Glutamatergic neuron (in vitro differentiated cells): ENCODE measurements at places on chromosomes 7 and 10.

DNA sequence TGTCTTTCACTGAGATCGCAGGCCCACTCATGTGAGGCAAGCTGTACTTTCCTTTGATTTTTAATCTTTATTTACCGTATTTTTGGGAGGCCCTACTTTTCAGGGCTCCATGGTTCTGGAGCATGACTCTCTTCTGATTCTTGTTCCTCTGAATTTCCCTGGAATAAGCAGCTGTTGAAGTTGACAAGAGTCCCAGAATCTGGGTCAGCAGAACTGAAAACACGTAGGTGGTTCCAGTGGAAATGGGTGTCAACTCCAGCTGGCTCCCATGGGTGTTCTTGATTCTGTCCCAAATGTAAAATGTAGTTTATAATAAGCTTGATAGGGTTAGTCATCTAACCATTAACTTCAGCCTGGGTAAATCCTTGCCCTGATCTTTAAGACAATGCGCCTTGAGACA lies 409.4 kb downstream of the GATA3 start:
- DNase-seq: no peak

DNA sequence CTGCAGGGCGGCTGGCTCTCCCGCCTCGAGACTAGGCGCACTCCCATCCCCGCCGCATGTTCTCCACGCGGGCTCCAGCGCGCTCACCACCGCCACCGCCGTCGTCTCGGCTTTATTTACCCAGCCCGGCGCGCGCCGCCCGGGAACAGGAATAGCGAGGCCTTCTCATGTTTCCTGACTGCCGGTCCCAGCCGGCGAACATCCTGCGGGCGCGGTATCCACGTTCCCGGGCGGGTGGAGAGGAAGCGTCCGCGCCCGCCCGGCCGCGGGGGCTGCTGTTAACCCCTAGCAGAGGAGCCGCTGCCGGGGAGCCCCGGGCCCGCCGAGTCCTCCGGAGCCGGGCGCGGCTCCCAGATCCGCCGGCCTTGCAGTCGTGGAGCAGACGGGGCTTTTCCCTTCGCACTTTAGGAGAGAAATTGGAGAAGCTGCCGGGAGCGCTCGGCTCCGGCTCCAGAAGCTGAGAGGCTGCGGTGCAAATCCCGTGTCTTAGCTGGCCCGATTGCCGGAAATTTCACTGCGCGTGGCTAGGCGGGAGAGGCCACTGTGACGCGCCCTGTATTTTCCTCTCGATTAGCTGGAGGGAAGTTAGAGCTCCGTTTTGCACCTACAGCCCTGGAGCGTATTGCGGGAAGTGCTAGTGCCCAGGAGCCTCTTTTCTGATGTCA lies at the start of gene MKX:
Gene MKX, minus strand, starts transcription at position 88 of the 665 bp plus-strand sequence. CDS start 2,404 bp downstream, outside the sequence.
- DNase-seq: peak; percentile 93

- DNase-seq: peak; percentile 22
Observed at GRCh38 chr10:128125416-128125943, 743 bp downstream of the MKI67 start.

GRCh38 chr10:93126483-93127052 lies 52.9 kb downstream of the CYP26A1 start:
- no peak for DNase-seq

DNA sequence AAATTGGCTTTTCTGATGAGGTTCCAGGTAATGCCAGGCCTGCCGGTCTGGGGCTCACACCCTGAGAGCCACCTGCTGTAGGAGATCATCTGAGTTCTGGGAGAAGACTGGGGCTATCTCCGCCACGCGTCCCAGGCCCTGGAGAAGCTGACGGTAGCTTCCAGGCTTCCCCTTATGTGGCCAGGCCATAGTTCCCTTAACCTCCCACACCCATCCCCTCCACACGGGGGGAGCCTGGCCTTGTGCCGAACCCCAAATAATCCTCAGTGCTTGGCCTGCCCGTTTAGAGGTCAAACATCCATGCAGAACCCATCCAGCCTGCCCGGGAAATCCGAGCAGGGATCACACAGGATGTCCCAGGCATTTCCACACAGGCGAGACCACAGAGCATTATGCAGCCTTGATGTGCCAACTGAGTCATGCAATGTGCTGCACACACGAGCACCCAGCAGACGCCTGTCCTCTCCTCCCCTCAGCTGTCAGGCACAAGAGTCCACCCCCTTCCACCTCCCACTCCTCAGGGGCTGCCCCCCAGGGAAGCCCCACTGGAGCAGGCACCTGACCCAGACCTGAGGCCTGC lies 176.2 kb downstream of the PRKAG2 start:
- no peak for DNase-seq

- no peak for DNase-seq
Observed at GRCh38 chr10:16381083-16381482, 55.7 kb upstream of the PTER start.

DNA sequence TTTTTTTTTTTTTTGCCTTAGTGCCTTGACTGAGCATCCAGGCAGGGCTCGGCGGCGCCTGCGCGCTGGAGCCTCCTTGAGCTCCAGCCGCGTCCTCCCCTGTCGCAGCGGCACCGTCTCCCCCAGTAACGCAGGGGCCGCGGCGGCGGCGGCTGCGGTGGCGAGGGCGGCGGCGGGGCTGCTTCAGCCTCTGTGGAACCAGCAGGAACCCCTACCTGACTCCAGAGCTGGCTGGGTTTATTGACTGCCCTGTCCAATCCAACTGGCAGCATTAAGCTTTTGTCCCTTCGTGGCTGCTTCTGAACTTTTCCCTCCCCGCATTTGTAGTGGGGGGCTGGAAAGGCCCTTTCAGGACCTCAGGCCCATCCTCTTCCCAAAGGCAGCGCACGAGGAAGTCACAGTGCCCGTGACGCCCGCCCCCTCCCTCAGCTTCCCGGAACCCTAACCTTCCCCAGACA lies at the start of gene GPR85:
Gene GPR85, minus strand, starts transcription at position 397 of the 458 bp plus-strand sequence. CDS start 2,106 bp downstream, outside the sequence.
- DNase-seq: peak; percentile 80

GRCh38 chr10:58918887-58919286 lies 257.6 kb upstream of the PHYHIPL start:
- DNase-seq: no peak

- no peak for DNase-seq
Observed at GRCh38 chr7:73556208-73557107, 1.0 kb downstream of the BCL7B start.

DNA sequence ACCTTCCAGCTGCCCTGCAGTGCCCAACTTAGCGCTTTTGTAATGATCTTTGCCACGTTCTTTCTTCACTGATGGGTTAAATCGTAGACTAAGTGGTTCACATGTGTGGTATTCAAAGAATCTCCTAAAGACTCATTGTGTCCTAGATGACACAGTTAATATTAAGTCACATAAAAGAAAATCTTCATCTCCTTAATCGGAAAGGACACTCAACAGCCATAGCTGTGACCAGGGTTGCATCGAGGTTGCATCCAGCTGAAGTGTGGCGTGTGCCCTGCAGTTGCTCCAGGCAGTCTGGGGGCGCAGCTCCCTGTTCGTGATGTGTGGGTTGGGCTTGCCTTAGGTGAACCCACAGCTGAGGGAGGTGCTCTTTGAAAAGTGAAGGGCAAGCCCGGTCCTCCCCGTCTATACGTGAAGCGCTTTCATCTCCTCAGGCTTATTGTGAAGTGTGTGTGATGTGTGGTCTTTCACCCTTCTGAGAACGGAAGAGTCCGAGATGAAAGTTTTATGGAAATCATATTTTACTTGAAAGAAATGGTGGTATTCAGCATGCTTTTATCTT lies 122.7 kb downstream of the TRRAP start:
- DNase-seq: no peak

- DNase-seq: no peak
Observed at GRCh38 chr7:1666317-1666822, 3.7 kb upstream of the ELFN1 start.

GRCh38 chr7:41002741-41003610 lies 699.9 kb downstream of the INHBA start:
- peak; percentile 77 for DNase-seq

DNA sequence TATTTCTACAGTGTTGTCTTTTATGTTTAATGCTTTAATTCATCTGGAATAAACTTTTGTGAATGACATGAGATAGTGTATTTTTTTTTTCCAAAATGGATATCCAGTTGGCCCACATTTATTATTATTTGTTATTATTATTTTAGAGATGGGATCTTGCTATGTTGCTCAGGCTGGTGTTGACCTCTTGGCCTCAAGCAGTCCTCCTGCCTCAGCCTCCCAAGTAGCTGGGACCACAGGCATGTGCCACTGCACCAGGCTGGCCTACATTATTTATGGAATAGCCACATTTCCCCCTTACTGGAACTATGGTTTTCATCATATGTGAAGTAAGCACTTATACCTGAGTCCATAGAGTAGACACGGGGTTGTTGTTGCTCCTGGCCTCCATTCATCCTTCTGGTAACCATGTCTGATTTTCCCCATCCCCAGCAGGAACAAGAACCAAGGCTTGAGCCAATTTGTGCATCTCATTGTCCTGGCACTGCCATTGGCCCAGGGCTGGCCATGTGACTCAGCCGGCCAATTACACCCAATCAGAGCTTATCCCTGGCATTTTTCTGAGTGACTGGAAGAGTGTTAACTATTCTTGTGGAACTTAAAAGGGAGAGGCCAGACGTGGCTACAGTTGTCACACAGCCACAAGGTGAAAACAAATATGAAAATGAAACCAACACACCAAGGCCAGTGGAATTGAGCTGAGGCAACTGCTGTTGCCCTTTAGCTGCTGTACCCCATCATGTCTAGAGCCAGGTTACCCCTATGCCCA lies 23.1 kb downstream of the PRF1 start:
- DNase-seq: no peak

GRCh38 chr7:80145780-80146422 lies 11.3 kb downstream of the GNAI1 start:
- DNase-seq: no peak

- DNase-seq: no peak
Observed at GRCh38 chr7:47256016-47256415, 325.9 kb downstream of the TNS3 start.

GRCh38 chr7:68760556-68760955 lies 837.7 kb upstream of the AUTS2 start:
- DNase-seq: no peak

- DNase-seq: peak; percentile 47
Observed at GRCh38 chr7:13231216-13231615, 543.8 kb downstream of the ARL4A start.

DNA sequence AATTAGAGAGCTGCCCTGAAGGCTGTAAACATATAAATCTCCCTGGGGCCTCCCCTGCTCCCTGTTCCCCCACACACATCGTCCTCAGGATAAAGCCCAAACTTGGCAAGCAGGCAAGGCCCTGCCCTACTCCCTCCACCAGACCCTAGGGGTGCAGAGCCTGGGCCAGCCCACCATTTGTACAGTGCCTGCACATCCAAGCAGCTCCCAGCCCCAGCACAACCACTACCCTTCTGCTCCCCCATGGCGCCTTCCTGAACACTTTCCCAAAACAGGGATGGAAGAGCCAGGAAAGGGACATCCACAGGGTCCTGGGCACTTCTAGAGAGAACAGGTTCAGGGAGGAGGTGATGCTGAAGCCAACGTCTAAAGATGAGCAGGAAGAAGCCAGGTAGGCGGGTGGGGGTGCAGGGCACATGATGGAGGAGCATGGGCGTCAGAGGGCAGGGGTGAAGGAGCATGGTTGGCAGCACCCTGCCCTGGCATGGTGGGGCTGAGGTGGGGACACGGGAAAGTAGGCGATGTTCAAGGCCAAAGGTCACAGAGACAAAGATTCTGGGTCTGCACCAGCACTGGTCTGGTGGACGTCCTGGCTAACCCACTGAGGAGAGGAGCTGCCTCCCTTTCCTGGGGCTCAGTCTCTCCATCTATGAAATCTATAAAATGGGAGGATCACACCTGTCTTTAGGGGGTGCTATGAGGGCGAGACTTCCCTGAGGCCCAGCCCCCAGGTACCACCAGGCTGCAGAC lies 140.6 kb downstream of the ARHGAP22 start:
- no peak for DNase-seq

DNA sequence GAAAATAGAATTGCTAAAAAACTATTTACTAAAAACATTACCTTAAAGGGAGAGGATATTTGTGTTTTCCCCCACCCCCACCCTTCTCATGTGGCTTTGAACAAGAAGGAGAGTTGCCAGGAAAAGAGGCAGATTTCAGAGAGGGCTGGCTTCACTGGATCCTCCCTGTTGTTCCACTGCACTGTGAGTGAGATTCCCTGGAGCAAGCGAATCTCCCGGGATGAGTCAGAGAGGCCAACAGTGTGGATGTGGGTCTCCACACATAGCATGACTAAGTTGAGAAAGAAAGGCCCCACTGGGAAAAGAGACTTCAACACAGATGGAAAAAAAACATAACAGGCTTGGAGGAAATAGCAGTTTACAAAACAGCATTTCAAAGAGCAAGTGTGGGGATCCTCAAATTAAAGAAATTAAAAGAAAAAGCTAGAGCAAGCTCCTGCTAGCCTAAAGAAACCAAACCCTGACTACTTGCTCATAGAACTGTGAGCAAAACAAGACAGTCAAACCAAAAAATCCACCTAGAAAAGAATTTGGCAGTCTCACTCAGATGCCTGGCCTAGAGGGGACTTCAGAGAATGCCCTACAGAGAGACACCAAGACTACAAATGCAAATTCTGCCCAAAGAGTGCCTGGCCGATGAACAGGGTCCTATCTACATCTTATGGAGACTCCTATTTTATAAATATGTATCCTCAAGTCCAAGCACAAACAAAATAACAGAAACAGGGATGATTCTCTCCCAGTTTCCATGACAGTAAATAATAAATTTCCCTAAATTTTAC lies 3.4 kb downstream of the CAV1 start:
- no peak for DNase-seq

DNA sequence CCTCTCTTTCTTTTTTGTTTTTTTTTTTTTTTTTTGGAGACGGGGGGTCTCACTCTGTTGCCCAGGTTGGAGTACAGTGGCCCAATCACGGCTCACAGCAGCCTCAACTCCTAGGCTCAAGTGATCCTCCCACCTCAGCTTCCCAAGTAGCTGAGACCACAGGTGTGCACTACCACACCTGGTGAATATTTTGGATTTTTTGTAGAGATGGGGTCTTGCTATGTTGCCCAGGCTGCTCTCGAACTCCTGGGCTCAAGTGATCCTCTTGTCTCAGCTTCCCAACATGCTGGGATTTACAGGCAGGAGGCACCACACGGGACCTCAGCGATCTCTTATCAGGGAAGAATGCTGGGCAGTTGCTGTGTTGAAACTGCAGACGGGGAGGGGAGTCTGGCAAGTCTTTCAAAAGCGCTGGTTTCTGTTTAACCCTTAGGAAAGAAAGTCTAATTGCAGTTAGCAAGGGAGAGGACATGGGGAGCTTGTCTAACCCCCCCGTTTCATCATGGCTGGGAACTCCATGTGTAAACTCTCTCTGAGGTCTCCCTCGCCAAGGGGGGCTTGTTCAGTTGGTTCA lies 39.6 kb upstream of the LMTK2 start:
- DNase-seq: no peak

DNA sequence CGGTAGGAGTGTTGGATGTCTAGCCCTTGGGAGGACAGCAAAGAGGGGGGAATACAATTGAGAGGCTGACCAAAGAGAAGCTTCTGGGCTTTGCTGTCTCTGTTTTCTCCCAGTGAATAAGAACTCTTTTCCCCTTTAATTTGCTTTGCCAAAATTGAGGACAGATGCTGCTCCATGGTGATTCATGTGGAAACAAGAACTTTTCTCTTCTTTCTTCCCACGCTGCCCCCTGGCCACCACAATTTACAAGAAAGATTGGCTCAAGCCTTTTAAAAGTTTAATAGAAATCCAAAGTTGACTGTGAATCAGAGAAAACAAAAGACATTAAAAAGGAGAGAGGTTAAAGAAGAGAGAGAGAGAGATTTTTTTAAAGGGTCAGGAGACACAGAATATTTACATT lies 49.0 kb downstream of the PRR15 start:
- no peak for DNase-seq
